ENCODE measurements at places on chromosomes 4 and X.

DNA sequence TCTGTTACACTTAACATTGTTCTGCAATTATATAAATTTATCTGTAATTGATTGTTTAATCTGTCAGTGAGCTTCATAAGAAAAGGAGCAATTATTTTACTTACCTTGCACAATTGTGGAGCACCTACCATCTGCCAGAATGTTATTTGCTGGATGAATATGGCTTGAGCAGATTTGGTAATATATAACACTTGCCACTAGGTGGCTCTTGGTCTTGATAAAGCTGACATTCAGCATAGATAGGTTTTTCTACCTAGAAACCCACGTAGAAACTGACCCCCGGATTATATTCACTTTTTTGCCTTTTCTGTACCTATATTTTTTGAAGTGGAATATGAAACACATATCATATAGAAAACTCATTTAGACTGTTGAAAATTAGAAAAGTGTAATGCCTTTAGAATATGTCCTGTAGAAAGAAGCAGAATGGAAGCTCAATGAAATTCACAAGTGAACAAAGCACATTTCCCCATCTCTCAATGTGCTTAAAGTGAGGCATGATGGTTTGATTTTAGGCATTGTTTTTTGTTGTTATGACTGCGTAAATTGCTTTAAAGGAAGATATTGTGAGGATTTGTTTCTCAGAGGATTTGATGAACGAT is 9.5 kb downstream of the RBPJ start:
- DNase-seq: no peak

DNA sequence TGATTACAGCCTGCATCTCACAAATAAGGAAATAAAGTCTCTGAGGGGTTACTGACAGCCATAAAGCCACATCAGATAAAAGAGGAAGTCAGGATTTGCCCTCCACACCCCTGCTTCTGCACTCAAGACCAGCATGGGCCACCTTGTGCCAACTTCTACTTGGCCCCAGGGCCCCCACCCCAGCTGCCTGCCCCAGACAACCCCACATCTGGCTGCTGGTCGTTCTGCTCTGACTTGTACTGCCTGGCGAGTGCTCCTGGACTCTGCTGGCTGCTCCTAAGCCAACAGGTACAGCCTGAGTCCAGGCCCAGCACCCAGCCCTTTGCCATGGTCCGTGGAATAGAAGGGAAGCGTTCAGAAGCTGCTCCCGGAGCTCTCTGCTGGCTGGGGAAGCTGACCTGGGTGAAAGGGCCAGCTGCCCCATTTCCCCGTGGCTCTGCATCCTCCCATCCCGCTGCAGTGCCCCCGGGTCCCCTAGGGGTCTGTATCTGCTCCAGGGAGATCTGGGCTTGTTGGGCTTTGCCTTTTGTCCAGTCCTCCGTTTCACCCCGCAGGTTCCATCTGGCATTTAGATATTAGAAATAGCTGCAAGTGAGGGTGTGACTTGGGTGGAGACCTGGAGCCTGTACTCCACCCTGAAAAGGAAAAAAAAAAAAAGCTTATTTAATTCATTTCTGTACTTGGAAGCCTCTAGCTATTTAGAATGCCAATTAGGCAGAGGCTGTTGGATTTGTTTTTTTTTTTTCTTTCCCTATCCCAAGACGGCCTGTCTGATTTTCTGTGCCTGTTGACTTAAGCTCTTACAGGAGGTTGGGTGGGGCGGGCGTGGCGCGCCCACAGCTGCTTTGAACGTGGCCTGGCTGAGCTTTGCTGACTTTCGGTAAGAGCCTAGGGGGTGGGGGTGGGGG is 194.7 kb downstream of the PTTG2 start:
- no peak for DNase-seq

DNA sequence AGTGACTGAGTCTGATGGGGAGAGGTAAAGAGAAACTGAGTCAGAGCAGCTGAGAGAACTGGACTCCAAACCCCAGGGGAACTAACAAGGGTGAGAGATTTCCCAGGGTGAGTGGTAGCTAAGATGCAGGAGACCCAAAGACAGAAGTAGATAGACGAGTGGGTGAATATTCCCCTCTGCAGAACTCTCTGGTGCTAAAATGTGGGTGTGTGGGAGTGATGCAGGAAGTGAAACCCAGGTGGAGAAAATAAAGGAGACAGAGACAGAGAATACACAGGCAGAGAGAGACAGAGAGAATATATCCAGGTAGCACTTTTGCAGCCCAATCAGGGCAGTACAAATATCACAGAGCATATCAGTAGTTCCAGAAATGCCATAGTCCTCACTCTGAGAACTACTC is 212.5 kb upstream of the ZIC3 start:
- no peak for DNase-seq

- DNase-seq: no peak
Measured at GRCh38 chr4:113878668-113879067, 100.8 kb downstream of the ARSJ start.

DNA sequence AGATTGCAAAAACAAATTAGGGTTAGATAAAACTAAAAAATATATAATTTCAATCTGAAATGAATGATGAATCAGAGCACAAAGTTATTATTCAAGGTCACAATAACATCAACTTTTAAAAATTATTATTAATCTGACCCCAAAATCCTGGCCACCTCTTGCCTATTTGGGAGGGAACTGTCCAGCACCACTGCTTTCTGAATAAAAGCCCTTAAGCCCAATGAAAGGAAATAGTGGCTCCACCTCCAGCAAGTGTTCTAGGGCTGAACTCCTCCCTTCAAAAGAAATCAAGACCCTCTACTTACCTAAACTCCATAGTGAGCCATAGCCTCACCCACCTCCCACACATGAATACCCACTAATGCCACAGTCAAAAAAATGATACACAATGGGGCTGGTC is 208.2 kb downstream of the PARM1 start:
- no peak for DNase-seq

- no peak for DNase-seq
Measured at GRCh38 chr4:39394706-39395105, 12.0 kb upstream of the KLB start.

- no peak for DNase-seq
Measured at GRCh38 chr4:186651624-186652023, 72.0 kb downstream of the FAT1 start.

GRCh38 chr4:114312338-114312737 is 286.3 kb upstream of the UGT8 start:
- no peak for DNase-seq

DNA sequence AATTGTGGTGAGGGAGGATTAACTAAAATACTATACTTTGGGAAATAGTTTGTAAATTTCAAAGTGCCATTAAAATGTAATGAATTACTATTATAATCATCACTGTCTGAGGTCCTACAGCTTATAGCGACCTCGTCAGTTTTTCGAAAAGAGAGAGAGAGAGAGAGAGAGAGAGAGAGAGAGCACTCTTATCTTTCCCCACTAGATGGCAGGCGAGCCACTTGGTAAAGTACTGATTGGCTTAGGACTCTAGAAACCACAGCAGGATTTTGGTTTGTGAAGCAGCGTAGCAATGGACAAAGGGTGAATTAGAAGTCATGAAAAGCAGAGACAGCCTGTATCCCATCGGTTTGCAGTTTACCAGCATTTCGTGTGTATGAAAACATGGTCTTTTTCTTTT is 52.5 kb downstream of the LINC00632 start:
- peak; percentile 2 for DNase-seq

DNA sequence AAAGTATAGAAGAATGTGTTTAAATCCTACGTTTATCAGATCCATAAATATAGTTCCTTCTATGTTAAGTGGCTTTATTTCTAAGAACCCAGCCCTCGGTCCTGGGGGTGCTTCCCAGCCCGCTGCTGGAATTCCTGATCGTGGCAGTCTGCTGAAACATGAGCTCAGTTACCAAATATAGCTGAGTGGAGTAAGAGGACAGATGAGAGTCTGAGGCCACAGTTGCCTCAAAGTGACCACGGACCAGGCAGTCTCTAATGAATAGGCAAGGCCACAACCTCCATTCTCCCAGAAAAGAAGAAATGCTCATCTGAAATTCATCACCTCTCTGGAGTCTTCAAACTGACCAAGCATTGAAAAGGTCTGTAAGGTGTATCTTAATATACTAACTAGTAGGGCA is at the start of gene PALLD:
TSS of gene PALLD (plus strand) at position 219 of the 400 bp plus-strand sequence.
- DNase-seq: no peak

GRCh38 chr4:143711543-143712154 is 11.2 kb upstream of the FREM3 start:
- DNase-seq: no peak

GRCh38 chr4:3244002-3244401 is 5.0 kb upstream of the MSANTD1 start:
- DNase-seq: no peak

DNA sequence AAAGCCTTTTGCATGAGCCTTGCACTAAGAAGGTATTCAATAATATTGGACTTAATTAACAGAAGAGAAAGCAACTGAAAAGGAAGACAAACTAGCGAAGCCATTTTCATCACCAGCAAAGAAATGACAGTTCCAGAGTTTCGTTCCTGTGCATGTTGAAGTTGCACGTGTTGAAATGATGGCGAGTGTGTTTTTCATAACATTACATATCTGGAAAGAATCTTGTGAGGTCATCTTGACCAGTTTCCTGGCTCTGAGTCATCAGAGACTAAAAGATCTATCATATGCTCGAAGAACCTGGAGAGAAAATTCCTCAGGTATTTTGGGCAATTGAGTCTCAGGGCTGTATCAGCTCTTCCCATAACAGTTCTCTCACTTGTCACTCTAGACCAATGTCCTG is 106.2 kb upstream of the MAML3 start:
- no peak for DNase-seq

GRCh38 chr4:111979921-111980320 is 165.3 kb upstream of the FAM241A start:
- DNase-seq: no peak

DNA sequence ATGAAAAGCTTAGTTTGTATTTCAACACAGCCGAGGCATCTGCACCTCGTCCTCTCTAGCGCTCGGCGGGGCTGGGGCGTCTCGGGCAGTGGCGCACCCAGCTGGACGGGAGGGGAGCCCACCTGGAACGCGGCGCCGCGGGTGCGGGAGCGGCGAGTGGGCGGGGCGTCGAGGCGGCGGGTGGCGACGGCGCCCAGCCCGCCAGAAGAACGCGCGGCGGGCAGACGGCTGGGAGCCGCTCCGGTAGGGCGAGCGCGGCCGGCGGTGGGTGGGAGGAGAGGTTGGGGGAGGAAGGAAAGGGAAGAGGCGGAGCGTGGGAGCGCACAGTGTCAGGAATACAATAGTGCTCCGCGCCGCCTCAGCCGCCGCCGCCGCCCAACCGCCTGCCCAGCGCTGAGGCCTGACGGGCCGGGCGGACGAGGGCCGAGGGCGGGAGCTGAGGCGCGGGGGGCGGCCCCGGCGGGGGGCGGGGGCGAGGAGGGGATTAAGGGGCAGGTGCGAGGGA is at the start of gene JADE3:
TSS of gene JADE3 (plus strand) at position 324 of the 505 bp plus-strand sequence. CDS start 72,474 bp downstream, outside the sequence.
- no peak for DNase-seq

DNA sequence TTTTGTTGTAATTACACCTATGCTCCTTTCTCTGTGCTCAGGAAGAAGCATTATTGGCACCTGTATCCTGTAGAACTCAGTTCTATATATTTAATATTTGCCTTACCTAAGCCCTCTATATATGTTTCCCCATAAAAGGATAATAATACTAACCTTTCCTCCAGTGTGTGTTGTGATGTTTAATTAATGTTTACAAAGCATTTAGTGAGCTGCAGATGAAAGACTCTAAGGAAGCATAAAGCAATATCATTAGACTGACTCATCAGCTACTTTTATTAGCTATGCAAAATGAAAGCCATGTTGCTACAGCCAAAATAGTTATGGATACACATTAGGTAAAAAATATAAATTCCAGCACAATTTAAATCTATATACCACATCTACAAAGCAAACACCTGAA is 93.6 kb upstream of the PTPN13 start:
- no peak for DNase-seq

DNA sequence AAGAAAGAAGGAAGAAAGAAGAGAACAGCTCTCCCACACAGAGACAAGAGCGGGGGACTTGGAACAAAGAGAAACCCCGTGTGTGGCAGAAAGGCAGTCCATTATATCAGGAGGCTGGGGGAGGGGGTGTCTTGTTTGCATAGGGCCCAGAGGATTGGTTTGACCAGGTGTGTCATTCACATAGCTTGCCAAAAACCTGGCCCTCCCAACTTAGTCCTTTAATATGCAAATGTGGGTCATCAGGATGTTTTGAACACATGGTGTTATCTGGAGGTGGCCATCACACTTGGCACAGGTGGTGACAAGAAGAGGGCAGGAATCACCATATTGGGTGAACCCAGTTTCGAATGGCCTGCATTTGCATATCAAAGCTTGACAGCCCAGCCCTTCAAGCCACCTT is 111.7 kb downstream of the LINC00632 start:
- no peak for DNase-seq

DNA sequence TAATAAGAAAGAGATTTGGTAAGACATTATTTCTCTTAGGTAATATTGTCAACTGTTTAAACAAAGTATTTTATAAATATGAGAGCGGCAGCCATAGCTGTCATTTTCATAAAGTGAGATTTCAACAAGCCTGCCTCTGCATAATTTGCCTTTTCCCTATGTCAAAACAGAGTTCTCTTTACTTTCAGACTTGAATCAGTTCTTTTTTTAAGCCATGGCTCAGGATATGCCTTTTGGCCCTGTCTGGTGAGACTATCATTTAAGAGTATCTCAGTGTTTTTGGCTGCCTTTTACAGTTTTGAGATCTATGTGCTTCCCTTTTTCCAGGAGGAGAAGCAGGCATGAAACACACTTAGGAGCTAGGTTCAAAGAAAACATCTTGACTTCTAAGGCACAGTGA is 7.5 kb upstream of the GUCY1A1 start:
- no peak for DNase-seq

DNA sequence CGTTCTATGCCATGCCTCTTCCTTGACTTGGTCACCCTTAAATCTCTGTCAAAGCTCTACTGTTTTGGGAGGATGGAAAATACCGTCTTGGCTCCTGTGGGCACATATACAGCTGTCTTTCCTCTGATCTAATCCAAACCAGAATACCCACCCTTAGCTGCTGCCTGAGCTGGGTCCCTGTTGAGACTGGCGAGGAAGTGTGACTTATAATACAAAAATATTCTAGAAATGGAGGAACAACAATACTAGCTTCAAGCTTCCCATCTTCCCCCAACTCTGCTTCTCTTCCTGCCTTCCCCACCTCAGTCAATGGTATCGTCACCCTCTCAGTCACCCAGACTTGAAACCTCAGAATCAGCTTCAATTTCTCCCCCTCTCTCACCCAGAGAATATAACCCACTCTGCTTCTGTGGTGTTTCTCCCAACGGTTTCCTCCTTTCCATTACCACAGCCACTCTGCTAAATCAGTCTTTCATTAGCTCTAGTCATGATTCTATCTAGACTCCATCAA is 599 bp upstream of the IL2RG start:
- no peak for DNase-seq

GRCh38 chr4:142960867-142961644 is 115.0 kb upstream of the INPP4B start:
- DNase-seq: no peak

All from GM12891 (cell line).